ENCODE measurements at places on chromosomes 12 and 14.

DNA sequence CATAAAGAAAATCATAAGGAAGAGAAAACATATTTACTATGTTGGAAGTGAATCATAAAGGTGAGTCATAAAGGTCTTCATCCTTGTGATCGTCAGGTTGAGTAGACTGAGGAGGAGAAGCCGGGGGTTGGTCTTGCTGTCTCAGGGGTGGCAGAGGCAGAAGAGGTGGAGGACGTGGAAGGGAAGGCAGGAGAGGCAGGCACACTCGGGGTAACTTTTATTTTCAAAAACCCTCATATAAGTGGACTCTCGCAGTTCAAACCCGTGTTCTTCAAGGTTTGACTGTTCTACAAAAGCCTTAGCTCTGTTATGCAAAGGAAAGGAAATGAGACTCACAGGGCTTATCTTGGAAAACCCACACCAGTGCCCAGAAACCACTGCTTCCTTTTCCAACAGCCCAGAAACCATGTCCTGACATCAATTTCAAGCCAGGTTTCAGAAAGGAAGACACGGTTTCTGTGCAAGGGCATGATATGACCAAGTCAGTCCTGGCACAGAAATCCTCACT, 14.0 kb downstream of the SMCO2 start:
- DNase-seq = no peak

DNA sequence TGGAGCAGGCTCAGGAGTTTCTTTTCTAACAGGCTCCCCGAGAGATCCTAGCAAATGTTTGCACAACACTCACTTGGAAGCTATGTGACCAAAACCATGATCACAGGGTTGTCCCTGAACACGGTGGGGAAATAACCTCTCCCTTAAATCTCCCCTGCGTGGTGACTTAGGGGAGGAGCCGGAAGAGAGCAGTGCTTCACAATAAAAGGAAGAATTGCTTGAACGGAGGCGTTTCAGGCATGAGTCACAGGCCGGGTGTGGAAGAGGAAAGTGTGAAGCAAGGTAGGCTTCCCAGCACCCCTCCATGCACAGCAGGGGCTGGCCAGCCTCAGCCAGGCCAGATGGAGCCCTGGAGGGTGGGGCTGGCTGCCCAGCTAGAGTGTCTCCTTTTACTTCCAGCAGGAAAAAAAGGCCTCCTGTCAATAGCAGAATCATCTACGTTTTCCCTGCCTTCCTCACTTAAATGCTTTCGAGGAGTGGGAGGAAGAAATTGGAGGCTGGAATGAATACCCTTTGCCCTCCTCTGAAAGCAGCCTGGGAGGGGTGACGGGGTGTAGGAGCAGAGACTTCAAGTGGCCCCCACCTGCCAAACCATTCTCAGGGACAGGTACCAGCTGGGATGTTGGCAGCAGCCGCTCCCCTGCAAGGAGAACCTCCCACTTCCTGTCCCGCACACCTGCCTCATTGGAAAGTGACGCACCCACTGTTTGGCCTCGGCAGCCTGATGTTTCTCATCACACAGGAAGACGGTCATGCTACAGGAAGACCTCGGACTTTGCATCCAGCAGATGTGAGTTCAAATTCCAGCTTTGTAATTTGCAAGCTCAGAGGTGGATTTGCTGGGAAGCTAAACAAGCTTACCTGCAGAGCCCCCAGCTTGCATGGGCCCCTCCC, 30.1 kb upstream of the PPP2R5C start:
- peak; percentile 7 for DNase-seq

- DNase-seq = no peak
These were observed 53.3 kb upstream of the CERS5 start for GRCh38 chr12:50220363-50220995.

- DNase-seq = no peak
These were observed 1496.8 kb upstream of the TMEM132C start for GRCh38 chr12:126770188-126770587.

DNA sequence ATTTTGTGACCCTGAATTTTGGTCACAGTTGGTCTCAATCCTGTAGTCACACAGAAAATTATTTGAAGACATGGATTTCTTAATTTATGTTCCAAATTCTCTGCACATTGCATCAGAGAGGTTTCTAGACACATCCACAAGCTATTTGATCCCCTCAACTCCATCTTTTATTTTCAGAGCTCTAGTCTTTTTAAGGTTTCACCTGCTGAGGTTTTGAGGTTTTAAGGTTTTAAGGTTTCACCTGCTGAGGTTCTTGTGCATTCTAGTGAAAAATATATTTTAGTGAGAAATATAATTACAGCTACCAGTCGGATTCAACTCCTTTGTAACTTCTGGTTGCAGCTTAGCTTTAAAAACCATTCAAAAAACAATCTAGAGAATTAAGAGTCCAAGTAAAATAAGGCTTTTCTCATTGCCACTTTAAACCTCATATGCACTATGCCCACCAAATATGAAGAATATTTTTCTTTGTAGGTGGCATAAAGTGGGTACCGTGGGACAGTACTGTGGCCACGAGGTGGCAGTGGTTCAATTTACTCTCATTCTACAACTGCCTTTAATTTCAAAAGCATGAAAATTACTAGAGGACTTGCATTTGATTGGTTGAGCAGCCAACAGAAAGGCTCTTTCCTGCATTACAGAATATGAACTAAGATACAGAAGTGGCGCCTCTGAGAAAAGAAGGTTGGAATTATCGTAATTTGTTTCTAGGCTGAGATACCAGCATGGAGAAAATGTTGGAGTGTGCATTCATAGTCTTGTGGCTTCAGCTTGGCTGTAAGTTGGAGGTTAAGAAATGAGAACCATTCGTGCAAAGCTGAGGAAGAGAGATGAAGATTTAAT, 366.5 kb upstream of the OR4E1 start:
- DNase-seq = no peak

- no peak for DNase-seq
These were observed 43.0 kb downstream of the LRIG3 start for GRCh38 chr12:58877243-58877743.

DNA sequence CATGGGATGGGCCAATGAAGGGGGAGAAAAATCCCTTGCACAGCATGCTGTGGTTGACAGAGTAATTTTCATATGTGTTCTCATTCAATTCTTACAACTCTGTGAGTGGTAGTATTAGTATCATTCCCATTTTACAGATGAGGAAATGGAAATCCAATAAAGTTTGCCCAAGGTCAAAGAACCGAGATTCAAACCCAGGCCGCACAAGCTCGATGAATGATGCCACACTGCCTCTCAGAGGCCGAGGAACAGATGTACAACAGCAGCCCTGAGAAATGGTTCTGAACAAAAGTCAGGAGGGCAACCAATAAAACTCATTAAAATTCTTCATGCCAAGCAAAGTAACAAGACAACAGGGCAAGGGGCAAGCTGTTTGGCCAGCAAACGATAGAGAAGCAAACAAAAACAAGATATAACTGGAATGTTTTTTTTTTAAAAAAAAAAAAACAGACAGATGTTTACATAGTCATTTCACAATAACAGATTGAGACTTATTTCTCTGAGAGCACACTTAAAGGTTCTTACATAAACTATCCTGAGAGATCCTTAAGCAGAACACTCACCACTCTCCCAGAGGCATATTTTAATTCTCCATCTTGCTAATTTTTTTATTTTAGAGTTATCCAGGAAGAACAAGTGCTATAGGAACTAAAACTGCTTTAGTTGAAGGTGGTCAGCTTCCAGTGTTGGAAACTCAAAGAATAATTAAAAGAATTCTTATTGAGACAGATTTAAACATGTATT, 85.8 kb downstream of the EXOC5 start:
- peak; percentile 13 for DNase-seq

DNA sequence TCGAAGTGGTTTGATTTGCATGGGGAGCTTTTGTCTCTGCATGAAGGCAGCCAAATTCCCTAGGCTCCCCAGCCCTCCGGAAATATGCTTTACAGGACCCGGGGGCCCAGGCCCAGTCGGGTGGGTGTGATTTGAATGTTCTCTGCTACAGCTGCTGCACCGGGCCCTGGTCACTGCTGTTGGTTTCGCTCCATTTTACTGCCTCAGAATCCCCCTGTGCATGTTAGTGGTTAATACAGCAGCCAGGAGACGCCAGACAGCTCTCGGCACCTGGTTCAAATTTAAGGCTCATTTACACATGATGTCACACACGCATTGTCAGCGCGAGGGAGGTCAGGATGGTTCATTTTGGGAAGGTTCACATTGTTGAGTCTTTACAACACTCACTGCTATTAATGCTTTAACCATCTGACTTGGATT, 99.6 kb downstream of the SLC38A6 start:
- no peak for DNase-seq

DNA sequence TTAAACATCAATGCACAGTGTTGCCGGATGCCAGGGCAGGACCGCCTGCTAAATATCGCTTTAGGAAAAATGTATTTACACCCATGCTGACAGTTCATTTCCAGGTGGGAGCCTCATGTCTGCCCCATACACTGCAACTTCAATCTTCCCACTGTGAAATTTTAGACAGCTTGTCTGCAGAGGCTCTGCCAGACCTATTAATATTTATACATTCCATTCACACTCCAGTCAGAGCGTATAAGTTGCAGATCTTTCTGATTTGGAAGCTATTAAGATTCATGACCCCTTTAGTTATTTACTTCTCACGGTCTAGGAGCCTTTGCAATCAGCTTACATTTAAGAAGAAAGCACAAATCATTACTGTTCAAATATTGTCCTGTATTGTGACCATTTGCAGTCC, 357.4 kb downstream of the ATP23 start:
- no peak for DNase-seq

DNA sequence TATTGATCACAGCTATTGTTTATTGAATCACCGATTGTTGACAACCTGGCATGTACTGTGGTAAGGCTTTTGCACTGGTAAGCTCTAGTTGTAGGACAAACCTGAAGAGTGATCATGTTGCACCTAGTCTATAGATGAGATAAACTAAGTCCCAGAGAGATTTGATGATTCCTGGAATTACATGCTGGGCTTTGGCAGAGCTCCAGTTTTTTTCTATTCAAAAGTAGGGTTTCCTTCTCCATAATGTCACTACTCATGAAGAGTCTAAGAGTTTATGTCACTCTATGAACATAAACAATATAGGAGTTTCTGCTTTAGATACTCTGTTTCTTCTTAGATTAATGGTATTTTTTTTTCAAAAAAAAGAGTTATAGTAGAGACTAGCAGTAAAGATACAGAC, 72.0 kb downstream of the BMP4 start:
- DNase-seq = no peak
